ENCODE measurements at places on chromosomes 11 and 22. TPM values are rescaled to one million over a fixed set of nuclear protein-coding genes. Genes with fewer than 3 reads are reported as not detected.

GRCh38 chr22:34986523-34986922 lies 79.4 kb upstream of the ISX start:
- no peak for DNase-seq

DNA sequence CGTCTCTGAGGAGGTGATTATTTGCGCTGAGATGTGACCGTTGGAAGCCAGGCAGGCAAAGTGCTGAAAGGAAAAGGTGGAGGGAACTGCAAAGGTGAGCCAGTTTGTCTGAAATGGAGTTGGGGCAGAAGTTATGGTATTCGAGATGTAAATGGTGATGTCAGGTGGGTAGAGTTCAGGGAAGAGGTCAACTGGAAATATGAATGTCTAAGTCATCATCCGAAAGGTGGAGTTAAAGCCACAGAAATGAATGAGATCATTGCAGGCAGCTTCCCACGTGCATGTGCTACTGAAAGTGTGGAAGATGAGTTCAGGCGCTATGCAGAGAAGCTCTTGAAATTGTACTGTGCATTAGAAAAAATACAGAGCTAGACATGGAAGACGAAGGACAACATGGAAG lies 2.2 kb upstream of the BPIFC start:
- DNase-seq, result no peak

DNA sequence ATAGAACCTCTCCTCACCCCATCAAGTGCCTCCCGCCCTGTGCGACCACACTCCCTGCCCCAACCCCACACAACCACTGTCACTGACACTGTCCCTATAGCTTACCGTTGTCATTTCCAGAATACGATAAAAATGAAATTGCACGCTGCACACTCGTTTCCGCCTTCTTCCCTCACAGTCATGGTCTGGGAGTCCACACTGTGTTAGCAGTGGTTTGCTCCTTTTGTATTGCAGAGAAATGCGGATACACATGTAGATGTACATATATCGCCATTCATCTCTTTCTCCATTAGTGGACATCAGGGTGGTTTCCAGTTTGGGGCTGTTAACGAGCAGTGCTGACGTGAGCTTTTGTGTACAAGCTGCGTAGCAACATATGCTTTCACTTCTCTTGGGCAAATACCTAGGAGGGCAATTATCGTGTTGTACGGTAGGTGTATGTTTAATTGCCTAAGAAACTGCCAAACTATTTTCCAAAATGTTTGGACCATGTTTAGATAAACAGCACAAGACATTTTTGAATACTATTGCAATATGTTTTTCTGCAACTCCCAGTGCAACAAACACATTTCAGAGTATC lies 59.2 kb upstream of the CD5 start:
- DNase-seq, result no peak

CATSPER1 gene
- not detected for total RNA-seq

DNA sequence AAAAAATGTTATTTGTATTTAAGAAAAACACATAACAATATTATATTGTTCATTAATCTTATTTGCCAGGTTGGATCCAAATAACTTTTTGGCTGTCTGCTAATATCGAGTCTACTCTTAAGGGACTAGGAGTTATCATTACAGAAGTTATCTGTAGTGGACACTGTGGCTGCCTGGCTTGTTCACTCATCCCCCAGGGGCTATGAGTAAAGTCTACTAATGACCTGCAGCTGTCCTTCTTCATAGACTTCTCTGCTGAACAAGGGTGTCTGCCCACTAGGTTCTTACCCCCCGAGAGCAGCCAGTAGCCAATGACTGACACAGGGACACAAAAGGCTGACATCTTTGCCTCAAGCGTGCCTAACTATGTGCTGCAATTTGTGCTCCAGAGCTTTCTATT lies 69.7 kb downstream of the APIP start:
- DNase-seq, result no peak

NR1H3 gene
- 40.8 TPM for total RNA-seq

GGTLC3 gene
- not detected for total RNA-seq

GRCh38 chr11:73203790-73204189 lies 14.3 kb upstream of the P2RY2 start:
- peak; percentile 40 for DNase-seq

HPX gene
- total RNA-seq, result 10.9 TPM

KREMEN1 gene
- total RNA-seq, result 28.7 TPM

DNA sequence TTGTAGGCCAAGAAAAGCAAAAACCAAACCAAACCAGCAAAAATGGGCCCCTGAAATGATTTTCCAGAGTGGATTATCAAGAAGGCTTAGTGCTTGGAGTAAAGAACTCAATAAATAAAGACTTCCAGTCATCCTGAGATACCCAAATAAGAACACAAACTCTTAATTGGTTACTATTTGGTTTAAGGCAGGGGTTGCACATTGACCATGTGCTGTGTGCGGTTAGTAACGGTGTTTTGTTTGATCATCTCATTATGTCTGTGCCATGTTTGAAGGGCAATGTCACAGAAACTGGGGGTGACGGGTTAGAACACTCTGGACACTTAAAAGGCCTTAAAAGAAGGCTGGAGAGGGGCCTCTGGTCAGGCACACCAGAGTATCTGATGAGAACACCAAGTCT lies 9.7 kb upstream of the MICAL3 start:
- no peak for DNase-seq

GRCh38 chr11:10892250-10892649 lies 34.4 kb upstream of the ZBED5 start:
- DNase-seq, result no peak

GRCh38 chr11:9613830-9614762 lies 40.6 kb downstream of the WEE1 start:
- DNase-seq, result peak; percentile 98

DNA sequence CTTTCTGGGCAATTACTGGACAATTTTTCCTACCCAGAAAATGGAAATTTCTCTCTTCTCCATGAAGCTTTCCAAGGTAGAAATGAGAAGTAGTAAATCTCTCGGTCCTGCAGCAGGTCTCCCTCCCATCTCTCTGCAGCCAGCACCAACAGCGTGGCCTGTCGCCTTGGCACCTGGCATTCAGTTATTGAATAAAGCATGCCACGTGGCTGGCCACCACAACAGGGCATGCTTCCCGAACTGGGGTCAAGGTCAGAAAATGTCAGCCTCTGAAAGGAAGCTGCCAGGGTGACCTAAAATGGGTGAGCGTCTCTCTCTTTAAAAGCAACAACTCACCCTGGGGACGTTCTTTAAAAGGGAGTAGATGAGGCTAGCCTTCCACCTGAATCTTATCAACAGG lies 14.0 kb downstream of the CACNG2 start:
- DNase-seq, result no peak
